ENCODE measurements at places on chromosomes 3 and 15.

- DNase-seq, result no peak
These were observed 48.7 kb downstream of the PPM1L start for GRCh38 chr3:160804762-160805161.

DNA sequence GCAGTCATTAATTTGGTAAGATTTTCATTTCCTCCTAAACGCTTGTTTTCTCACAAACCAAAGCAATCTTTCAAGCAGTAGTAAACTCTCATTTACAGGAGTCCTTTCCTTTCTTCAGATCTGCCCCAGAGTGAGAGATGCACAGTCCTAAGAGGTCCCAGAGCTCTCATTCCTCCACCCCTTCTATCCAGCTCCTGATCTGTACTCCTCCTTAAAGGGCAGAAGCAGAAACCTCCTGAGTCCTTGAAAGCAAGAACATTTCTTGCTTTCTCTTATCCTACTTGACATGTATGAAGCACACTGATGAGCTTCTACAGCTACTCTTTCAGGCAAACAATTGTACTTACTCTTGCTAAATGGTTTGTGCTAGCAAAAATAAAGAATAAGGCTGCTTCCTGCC is 11.7 kb downstream of the EXD1 start:
- no peak for DNase-seq

DNA sequence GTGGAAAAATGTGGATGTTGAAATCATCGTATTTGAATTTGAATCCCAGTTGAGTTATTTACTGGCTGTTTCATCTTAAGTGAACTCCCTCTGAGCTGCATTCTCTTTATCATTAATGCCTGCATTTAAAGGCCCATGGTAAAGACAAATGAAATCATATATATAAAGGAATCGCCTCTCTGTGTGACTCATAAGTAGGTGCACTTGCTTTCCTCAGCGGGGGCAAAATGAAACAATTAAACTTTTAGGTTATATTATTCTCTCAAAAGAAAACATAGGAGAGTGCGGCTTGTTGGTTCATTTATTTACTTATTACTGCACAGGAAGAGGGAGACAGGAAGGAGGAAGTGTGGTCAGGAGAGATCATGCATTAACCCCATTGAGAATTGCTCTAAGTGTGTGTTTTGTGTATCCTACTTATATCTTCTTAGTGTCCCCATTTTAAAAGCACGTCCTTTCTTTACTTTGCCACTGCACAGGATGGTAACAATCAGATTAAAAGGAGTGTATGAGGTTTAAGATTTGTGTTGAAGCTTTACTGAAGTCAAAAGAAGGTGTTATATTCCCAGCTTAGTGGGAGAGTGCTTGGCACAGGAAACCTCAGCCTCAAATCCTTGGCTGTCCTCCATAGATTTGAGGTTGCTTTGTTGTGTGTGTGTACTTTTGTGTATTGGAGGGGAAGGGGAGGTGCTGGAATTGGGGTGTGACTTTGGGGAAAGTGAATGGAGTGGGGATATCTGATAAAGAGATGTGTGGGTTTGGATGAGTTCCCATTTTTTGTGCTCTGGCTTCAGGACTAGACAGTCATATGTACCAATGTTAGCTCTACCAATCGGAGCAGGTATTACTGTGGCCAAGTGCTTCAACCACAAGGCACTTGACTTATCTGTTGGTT is 595.8 kb upstream of the NR2F2 start:
- no peak for DNase-seq

GRCh38 chr3:124774327-124774718 is 44.1 kb downstream of the UMPS start:
- DNase-seq, result no peak

DNA sequence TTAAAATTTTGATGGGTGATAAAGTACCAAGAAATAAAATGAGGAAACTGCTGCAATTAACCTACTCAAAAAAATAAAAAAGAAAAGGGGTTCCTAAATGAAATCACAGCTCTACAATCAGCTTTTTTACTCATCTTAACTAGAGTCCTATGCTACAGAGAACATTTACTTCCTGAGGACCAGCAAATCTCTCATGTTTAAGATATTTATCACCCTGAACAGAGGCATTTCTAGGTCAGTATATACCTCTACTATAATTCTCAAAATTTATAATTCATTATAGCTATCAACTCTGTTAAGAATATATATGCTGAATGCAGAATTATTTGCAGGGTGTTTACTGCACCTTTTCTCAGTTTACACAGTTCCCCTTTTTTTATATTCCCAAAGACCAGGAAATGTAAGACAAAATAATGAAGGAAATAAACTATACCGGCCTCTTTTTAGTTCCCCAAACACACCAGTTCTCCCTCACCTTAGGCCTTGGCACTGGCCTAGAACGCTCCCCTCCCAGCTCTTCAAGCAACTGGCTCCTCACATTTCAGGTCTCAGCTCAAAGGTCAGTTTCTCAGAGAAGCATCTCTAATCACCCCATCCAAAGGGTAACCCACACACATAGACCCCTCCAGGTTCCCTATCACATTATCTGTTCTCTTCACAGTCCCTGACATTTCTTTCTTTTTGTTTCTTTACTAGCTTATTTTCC is 71.1 kb downstream of the LRRFIP2 start:
- no peak for DNase-seq

- no peak for DNase-seq
These were observed 79.7 kb downstream of the IFT80 start for GRCh38 chr3:160319322-160319721.

GRCh38 chr3:179563271-179563783 is 601 bp downstream of the ACTL6A start:
- DNase-seq, result peak; percentile 62

GRCh38 chr3:180646187-180646790 is 33.0 kb downstream of the CCDC39 start:
- DNase-seq, result no peak

- no peak for DNase-seq
These were observed 42.6 kb upstream of the ATP2C1 start for GRCh38 chr3:130851277-130851676.

- no peak for DNase-seq
These were observed 102.9 kb downstream of the LRRC49 start for GRCh38 chr15:70995383-70995970.

GRCh38 chr15:58473724-58474123 is 41.9 kb downstream of the LIPC start:
- DNase-seq, result no peak

GRCh38 chr3:117278424-117279190 is 569.0 kb downstream of the TUSC7 start:
- DNase-seq, result no peak

DNA sequence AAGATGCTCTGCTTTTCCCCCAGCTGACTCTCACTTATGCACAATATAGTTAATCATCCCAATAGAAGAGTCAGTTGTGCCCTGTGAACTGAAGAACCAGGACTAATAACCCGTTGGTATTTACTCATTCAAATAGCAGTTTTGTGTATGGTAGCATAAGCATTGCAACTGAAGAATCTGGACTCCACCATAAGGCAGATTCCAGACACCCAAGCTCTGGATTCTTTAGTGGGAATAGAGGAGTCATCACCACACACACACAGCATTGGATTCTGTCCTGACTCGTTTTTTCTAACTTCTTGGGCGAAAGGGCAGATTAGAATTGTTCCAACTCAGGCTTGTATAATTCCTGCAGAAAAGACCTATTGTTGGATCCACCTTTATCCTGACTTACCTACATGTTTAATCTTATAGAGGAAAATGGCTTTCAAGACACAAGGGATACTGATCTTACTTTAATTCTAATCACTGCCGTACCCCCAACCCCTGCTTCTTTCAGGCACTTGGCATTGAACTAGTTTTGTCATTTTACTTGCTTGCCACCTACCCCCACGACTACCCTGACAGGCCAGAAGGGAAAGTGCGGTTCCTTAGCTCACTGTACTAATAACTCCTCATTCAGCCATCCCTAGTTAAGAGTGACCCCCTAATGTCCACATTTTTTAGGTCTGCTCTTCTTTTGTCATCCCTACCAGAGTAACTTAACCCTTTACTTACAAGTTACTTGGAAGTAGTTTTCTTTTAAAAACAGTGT is 42.3 kb downstream of the NKIRAS1 start:
- no peak for DNase-seq

Data from NCI-H345 (cell line).